ENCODE measurements at places on chromosomes 2 and 18. TPM values are rescaled to one million over a fixed set of nuclear protein-coding genes. Genes with fewer than 3 reads are reported as not detected.

DNA sequence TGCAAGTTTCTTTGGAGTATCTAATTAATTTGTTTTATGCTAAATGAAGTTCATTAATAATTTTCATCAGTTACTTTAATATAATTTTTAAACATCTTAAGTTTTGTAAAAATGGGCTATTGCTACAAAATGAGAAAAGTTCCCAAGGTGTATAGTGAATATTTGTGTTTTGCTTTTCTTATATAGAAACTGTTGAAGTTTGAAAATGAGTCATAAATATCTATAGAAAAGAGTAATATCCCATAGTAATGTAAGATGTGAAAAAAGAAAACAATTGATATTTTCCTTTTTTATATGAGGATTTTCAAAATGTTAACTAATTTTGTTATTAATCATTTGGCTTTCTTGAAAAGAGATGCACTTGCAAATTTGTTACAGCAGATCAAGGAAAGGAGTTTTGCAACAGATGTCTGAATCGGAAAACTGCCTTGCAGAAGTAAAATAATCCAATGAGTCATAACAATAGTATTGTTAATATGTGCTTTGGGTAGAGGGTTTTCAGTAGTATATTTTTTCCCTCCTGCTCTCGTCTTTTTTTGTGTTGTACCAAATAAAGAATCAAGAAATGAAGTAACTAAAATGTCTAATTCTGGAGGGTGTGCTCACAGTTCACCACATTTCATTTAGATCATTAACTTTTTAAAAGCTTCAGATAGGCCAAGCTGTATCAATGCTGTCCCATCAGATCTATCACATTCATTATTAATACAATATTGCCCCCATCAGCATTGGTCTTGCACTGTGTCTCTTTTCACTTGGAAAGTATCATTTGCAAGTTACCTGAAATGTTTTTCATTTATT lies 15.5 kb downstream of the DUSP19 start:
- DNase-seq = no peak

- DNase-seq = no peak
These were observed 192.2 kb downstream of the ZFP36L2 start for GRCh38 chr2:43034242-43034619.

GRCh38 chr2:156481312-156481711 lies 45.1 kb downstream of the GPD2 start:
- DNase-seq = no peak

GRCh38 chr2:121884511-121884921 lies 129.1 kb downstream of the TSN start:
- no peak for DNase-seq

DNA sequence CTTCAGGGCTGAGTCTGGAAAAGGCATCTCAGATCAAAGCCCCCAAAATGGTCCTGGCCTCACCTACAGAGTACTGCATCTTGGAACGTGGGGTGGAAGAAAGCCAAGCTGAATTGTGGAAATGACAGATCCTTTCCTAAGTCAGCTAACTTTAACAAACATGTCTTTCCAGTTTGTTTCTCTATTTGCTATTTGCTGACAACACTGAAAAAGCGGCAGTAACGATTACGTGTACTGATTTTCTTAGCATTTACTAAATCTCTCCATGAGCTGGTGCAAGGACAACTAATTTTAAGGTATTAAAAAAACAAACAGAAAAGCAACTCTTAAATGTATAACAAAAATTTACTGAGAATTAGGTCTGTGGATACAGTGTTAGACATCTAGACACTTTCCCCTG lies 1.1 kb downstream of the HIBCH start:
- DNase-seq = no peak

- DNase-seq = no peak
These were observed 31.4 kb upstream of the IGFBP2 start for GRCh38 chr2:216601632-216602409.

DNA sequence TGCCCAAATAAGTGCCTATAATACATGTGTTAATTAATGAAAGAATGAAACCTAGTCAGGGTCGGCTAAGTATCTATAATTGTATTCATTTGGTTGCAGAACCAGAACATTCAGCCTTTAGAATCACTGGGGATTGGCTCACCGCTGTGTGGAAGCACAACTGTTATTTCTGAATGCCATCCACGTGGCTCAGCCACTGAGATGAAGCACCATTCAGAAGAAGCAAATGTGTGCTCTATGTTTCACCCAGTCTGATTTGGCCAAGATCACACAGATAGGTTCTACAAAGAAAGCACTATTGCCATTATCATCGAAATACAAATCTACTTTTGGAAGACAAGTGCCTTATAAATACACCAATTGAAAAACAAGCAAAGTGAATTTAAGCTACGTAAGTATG lies 30.6 kb upstream of the SPOPL start:
- DNase-seq = no peak

DNA sequence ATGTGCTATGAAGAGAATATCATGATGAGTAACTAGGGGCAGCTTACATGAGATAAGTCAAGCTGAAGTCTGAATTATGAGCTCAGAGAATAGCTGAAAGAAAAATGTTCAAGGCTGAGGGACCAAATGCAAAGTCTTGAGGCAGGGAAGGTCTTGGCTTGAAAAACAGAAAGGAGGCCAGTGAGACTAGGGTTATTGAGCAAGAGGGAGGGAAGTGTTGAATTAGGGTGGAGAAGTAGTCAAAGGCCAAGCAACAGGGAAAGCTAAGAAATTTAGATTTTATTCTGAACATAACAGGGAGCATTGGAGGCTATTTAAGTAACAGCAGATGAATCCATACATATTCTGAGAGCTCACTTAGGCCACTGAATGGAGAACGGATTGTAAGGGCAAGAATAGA lies 11.4 kb upstream of the ALMS1 start:
- no peak for DNase-seq

DNA sequence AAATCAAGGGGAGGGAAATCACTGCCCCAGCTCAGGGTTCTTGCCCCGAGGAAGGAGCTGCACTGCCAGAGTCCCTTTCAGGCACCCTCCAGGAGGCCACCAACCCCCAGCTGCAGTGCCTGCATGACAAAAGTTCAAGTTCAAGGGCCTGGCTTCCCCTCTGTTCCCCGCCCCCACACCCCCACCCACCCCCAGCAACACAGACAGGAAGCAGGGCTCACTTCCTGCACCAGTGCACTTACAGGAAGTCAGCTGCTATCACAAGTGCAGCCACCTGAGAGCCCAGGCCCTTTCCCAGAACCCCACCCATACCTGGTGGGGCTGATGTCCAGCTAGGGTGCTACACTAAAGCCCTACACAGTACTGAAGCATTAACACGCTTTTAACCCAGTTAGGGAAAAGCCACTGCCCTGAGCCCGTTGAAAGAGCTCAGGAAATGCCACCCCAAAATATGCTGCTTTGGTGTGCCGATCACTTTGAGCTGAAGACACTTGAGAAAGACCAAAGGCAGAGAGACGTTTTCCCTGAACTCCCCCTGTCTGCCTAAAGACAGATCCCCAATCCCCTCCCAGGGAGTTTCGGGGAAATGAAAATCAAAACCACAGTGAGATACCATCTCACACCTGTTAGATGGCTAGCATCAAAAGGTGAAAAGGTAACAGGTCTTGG lies 109.9 kb upstream of the CAB39 start:
- DNase-seq = no peak

DNA sequence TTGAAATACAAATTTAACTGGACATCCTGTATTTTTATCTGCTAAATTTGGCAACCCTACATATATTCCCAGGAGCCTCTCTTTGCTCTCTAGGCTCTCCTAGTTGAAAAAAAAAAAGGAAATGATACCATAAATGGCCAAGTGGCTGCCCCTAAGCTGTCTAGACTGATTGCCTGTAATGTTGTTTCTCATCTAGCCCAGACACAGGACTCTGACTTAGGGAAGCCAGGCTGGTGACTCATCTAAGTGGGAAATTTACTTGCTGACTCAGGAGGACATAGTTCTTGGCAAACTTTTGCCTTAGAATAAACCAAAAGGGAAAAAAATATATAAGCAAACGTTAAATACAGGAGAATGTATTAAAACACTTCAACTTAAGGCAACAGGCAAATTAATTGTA lies 14.6 kb upstream of the ITGAV start:
- DNase-seq = no peak

GRCh38 chr2:163774862-163775261 lies 39.1 kb upstream of the FIGN start:
- no peak for DNase-seq

GRCh38 chr2:219629976-219630695 lies 2.7 kb downstream of the SLC4A3 start:
- no peak for DNase-seq

GRCh38 chr2:235319095-235319494 lies 174.7 kb upstream of the AGAP1 start:
- DNase-seq = no peak

- no peak for DNase-seq
These were observed 224.2 kb downstream of the NUP35 start for GRCh38 chr2:183348492-183348891.

DNA sequence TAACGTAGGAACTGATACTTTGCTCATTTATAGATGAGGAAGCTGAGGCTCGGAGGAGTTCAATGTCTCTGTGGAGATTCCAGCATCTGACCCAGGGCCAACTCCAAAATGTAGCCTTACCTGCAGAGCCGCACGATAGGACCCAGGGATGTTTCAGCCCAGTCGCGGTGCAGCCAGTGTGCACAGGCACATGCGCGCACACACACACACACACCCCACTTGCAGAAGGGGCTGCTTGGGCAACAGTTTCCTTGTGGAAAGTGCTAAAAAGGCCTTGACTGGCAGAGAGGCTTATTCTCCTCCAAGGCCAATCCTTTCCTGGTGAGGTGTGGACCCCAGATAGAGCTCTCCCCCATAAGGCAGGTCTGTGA lies 101.7 kb downstream of the ZFP36L2 start:
- DNase-seq = no peak

GRCh38 chr2:45255563-45255962 lies 246.3 kb upstream of the SIX2 start:
- DNase-seq = peak; percentile 42

DNA sequence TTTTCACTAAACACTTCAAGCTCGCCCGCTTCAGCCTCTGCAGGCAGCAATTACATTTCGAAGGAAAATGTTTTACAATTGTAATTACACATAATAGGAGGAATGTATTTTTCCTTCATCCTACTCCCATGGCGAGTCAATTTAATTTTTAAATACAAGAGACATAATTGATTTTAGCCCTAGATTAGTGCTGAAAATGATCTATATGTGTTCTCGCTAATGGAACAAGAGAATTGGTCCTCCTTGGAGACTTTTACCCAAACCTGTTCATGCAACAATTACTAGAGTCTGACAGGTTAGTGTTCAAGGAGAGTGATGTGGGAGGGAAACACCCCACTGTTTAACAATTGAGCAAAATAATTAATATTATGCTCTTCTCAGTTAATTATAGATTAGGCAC lies 509.4 kb upstream of the SETBP1 start:
- DNase-seq = no peak

DNA sequence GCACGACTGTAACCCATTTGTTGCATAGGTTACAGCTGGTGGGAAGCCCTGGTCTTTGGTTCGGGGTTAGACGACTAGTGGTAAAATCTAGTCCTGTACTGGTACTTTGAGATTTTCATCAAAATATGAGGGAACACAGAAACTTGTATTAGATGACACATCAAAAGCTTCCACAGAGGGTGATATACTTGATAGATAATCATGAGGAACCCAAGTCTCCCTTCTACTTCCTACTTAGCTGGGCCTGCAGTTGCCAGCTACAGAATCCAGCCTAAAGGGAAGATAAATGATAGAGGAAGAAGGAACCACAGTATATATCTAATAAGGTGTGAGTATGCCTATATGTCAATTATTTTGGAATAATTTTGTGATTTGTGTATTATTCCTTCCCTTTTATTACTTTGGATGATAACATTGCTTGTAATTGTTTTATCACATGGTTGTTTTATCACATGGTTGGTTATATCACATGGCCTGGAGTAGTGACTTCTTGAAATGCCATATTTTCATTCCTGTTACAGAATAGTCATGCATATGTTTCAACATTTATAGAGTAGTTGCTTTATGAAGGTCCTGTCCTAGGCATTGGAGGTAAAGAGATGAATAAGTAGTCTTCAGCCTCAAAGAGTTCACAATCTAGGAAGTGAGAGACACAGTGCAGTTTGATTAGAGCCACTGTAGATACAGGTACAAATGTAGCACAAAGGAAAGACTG lies 2.9 kb downstream of the AGPS start:
- no peak for DNase-seq

GRCh38 chr18:23977719-23978483 lies 36.7 kb upstream of the TTC39C start:
- no peak for DNase-seq

DNA sequence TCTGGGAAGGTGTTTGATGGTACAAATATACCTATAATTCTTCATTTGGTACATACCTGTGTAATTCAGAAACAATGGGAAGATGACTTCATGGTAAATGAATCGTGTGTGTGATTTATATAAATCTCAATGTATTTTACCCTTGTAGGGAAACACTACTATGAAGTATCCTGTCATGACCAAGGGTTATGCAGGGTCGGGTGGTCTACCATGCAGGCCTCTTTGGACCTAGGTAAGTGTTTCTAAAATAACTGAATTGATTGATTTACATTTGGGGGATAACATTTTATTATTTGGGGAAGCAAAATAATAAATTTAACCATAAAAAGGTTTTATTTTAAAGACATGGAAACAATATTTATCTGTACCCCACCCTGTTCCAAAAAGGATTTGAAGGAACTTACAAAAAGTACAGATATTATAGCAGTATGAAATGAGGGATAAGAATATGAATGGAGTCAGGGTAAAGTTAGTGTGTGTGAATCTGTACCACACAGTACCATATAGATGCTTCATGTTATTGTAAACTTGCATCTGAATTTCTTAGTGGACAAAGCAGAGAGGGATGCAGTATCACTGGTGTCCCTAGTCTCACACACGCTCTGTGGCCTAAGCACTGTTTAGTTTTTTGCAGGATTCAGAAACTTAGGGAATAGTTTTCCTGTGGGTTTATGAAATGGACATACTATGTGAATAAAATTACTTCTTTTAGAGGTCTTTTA lies 11.5 kb downstream of the DDX1 start:
- no peak for DNase-seq

The CFC1B gene
- total RNA-seq = not detected

The MERTK gene
- total RNA-seq = 19.9 TPM

The NTSR2 gene
- not detected for total RNA-seq

The MARCHF4 gene
- not detected for total RNA-seq

The CTLA4 gene
- not detected for total RNA-seq

The TRIM54 gene
- 0.32 TPM for total RNA-seq

All from esophagus muscularis mucosa (tissue), 4 donors.